ENCODE measurements at places on chromosomes 16 and 17. TPM values are rescaled to one million over a fixed set of nuclear protein-coding genes. Genes with fewer than 3 reads are reported as not detected.

- no peak for DNase-seq
These were observed 30.2 kb upstream of the RASD1 start for GRCh38 chr17:17526369-17526768.

Gene CCL4L2
- total RNA-seq = not detected

Gene CACNA1H
- not detected for total RNA-seq

DNA sequence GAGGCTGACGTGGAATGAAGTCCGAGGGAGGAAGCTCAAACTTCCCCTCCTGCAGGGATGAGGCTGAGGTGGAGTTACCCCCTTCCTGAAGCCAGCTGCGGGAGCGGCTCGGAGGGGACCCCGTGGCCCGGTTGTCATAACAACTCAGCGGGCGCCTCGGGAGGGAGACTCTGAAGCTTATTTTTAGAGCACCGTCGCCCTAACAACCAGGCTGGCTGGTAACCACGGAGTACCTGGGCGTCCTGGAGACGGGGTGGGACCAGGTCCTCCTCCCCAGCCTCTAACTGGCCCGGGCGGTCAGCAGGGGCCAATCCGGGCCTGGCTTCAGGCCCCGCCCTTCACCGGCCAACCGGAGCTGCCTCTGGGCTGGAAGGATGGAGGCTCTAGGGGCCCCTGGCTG lies 27.7 kb downstream of the NECAB2 start:
- no peak for DNase-seq

Gene G6PC3
- total RNA-seq = 22.9 TPM

GRCh38 chr16:25896411-25896810 lies 204.7 kb downstream of the HS3ST4 start:
- DNase-seq = no peak

- no peak for DNase-seq
These were observed 144.8 kb upstream of the CACNG5 start for GRCh38 chr17:66690166-66690565.

- DNase-seq = peak; percentile 89
These were observed 7.4 kb upstream of the MMP2 start for GRCh38 chr16:55471448-55472097.

Gene CLDN9
- total RNA-seq = not detected

- no peak for DNase-seq
These were observed 122.3 kb downstream of the GOSR1 start for GRCh38 chr17:30599428-30600059.

GRCh38 chr17:29005936-29006511 lies at the start of gene SEZ6:
TSS of gene SEZ6 (minus strand) at chr17:29006033. CDS start at chr17:29005869, 164 bp downstream.
- peak; percentile 61 for DNase-seq

- DNase-seq = no peak
These were observed at the start of gene PDE6G for GRCh38 chr17:81656118-81656743. TSS of gene PDE6G (minus strand) at chr17:81656542. CDS start at chr17:81653305, 3,237 bp downstream.

GRCh38 chr17:75756451-75757085 lies 8.4 kb downstream of the GALK1 start:
- no peak for DNase-seq

GRCh38 chr17:71460943-71461342 lies 659.9 kb upstream of the SOX9 start:
- peak; percentile 30 for DNase-seq

Gene SNX20
- not detected for total RNA-seq

DNA sequence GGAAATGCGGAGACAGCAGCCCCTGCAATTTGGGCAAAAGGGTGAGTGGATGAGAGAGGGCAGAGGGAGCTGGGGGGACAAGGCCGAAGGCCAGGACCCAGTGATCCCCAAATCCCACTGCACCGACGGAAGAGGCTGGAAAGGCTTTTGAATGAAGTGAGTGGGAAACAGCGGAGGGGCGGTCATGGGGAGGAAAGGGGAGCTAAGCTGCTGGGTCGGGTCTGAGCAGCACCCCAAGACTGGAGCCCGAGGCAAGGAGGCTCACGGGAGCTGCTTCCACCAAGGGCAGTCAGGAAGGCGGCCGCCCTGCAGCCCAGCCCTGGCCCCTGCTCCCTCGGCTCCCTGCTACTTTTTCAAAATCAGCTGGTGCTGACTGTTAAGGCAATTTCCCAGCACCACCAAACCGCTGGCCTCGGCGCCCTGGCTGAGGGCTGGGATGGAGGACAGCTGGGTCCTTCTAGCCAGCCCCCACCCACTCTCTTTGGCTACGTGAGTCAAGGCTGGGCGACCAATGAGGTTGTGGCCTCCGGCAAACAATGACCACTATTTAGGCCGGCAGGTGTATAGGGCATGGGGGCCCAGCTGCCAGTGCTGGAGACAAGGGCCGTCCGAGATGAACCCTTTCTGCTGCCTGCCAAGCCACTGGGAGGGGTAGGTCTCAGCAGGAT lies 507 bp downstream of the SERPINF1 start:
- peak; percentile 79 for DNase-seq

DNA sequence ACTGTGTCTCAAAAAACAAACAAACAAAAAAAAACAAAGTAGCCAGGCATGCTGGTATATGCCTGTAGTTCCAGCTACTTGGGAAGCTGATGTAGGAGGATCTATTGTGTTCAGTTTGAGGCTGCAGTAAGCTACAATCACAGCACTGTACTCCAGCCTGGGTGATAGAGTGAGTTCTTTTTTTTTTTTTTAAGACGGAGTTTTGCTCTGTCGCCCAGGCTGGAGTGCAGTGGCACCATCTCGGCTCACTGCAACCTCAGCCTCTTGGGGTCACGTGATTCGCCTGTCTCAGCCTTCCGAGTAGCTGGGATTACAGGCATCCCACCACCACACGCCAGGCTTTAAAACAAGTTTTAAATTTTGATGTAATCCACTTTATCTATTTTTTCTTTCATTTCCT lies 80.2 kb upstream of the STAC2 start:
- DNase-seq = no peak

DNA sequence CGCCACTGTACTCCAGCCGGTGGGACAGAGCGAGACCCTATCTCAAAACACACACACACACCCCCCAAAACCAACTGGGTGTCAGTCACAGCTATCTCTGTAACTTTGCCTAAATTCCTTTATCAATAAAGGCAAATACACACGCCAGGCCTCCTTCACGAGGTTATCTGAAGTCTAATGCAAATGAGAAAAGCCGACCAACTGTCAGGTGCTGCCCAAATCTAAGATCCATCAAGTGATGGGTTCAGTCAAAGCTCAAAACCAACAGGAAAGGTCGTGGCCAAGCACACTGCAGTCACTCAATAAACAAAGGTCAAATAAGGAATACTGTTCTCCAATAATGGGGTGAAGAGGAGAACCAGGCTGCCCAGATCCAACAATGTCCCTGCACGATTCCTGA lies 1.1 kb downstream of the ANKFY1 start:
- DNase-seq = no peak

DNA sequence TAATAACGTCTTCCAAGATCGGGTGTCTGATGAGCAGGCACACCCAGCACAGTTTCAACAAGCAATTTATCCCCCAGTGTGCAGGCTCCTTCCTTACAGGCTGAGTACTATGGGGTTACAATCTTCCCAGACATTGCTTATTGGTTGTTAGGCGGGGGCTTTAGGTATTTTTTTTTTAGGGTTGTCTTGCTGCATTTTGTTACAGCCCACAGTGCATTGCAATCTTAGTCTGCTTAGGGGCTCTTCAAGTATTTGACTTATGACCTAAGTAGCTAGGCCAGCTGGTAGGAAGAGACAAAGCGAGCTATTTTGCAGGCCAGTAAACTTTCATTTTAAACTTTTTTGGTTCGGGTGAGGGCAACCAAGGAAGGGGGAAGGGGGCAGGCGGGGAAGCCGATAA lies 5.8 kb downstream of the PLD6 start:
- DNase-seq = no peak

DNA sequence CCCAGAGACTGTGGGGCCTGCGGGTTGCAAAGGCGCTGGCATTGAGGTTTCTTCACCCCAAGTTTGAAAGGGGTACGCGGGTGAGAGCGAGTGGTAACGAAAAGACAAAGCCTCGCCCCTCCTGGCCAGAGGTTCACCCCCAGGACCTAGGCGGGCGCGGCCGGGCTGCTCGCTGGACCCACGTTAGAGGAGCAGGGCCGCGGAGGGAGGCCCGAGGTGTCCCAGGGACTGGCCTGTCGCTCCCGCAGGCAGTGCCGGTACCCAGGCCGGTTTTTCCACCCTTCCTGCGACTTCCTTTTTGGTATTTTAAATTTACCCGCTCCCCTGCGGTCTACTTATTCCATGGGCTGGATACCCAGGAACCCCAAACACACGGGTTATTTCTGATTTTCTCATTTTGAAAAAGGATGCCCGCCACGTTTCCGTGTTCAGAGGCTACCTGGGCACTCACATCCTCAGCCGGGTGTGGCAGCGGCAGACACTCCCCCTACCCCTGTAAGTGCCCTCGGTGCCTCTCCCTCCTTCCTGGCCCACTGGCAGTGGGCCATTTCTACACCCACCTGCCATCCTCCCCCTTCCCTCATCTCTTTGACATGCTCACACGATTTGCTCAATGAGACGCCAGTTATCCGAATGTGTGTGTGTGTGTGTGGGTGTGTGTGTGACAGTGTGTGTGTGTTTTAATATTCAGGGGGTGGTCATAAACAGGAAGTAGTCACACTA lies 1.6 kb upstream of the FOXL1 start:
- no peak for DNase-seq

DNA sequence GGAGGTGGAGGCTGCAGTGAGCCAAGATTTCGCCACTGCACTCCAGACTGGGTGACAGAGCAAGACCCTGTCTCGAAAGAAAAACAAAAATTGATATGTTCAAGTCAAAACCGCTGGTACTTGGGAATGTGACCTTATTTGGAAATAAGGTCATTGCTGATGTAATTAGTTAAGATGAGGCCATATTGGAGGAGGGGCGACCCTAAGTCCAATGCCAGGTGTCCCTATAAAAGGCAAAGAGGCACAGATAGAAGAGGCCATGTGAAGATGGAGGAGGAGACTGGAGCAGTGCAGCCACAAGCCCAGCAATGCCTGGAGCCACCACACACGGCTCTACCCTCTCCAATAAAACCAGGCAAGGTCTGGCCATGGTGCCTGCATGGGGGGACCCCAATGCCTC lies 50.8 kb upstream of the JPH3 start:
- DNase-seq = no peak

- DNase-seq = no peak
These were observed 25.8 kb downstream of the EPN2 start for GRCh38 chr17:19262650-19263631.

- peak; percentile 71 for DNase-seq
These were observed 258.6 kb downstream of the CBLN1 start for GRCh38 chr16:49023050-49023449.

- no peak for DNase-seq
These were observed 93.5 kb downstream of the SHISA6 start for GRCh38 chr17:11334493-11334892.

- DNase-seq = peak; percentile 81
These were observed 25.9 kb upstream of the SPATA32 start for GRCh38 chr17:45287526-45288500.

- no peak for DNase-seq
These were observed 172.8 kb upstream of the WSCD1 start for GRCh38 chr17:5897275-5897911.

Gene KRTAP4-6
- not detected for total RNA-seq

DNA sequence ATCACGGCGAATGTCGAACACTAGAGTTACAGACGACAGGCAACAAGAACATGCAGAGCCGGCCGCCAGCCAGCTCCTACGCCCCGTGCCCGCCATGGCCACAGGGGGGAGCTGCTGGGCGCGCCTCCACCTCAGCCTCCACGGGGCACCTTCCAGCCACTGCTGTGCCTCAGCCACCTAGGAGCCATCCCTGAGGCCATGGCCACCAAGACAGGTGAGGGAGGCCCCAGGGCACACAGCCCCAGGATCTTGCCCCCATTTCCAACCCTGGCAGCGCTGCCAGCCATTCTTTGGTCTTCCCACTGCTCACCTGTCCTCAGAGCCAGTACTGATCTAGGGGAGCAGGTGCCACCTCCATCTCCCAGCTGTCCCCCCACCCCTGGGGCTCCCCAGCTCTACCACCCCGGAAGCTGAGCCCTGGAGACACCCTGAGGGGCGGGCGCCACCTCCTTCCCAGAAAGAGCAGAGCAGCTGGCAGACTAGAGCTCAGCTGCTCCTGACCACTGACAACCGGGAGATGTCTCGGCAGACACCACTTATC lies 11.8 kb downstream of the GNPTG start:
- DNase-seq = peak; percentile 32

Gene SOST
- total RNA-seq = not detected

DNA sequence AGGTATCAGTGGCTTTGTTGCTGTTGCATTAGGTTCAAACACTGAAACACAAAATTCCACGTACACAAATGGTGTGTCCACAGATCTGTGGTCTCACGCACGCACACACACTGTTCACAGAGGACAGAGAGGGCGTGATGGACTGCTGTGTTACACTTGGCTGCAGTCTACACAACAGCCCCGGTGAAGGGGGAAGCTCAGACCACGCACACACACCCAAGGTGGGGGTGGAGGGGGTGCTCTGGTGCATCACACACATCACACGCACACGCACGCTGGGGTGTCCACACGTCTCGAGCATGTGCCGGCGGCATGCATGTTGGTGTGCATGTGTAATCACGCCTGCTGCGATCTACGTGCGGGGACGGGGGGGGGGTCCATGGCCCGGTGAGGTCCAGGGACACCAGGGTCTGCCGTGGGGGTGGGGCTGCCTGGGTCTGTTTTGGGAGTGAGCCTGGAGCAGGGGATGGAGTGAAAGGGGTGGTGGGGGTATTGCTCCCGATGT lies 7.3 kb downstream of the HSD3B7 start:
- no peak for DNase-seq

DNA sequence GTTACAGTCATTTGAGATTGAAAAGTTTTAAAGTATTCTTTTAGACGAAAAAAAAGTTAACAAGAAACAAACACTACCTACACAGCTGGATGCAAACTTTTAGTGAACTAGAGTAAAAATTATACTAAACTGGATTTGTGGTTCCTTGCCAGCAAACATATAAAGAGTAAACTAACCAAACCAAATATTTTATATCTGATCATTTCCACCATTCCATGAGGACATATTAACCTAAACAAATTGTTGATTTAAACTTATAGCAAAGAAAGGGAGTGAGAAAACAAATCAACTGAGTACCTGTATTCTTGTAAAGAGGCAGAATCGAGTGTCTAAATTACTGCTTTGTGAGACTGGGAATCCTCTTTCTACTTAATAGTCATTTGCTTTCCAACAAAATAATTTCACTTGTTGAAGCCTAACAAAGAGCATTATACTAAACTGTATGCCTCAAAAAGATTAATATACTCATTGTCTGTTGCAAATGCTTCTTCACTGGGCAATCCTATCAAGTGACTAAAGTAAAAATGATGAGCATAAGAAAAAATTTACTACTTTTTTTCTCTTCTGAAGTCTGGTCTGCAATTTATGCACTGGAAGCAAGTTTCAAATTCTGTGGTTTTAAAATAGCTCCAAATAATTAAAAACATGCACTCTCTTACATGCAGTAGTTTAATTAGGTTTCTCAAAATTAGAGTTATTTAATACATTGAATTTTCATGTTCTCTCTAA lies 37.5 kb downstream of the AKAP10 start:
- DNase-seq = no peak

- DNase-seq = no peak
These were observed 14.6 kb downstream of the CACNA1H start for GRCh38 chr16:1167276-1168107.
